Thymus (tissue), 14 donors: ENCODE measurements at places on chromosomes 2 and 18. TPM values are rescaled to one million over a fixed set of nuclear protein-coding genes. Genes with fewer than 3 reads are reported as not detected.

The MAL gene
- polyA plus RNA-seq: 143 TPM

The VSNL1 gene
- polyA plus RNA-seq: 1.4 TPM

The LRRTM4 gene
- 0.02 TPM for polyA plus RNA-seq

The SKA1 gene
- 0.89 TPM for polyA plus RNA-seq

The AFF3 gene
- polyA plus RNA-seq: 5.3 TPM

The DSC2 gene
- polyA plus RNA-seq: 16.3 TPM

The CPO gene
- 0.27 TPM for polyA plus RNA-seq

The STPG4 gene
- polyA plus RNA-seq: 0.05 TPM

The SP140 gene
- polyA plus RNA-seq: 10.5 TPM

The TMEM37 gene
- 4.9 TPM for polyA plus RNA-seq

The GMCL1 gene
- 19.8 TPM for polyA plus RNA-seq

The LRRC30 gene
- 0.05 TPM for polyA plus RNA-seq

The TTC39C gene
- 33.7 TPM for polyA plus RNA-seq

The CBLN2 gene
- 0.25 TPM for polyA plus RNA-seq

The RGPD3 gene
- polyA plus RNA-seq: 1.8 TPM

The EGR4 gene
- 0.14 TPM for polyA plus RNA-seq

The IL36RN gene
- 2.4 TPM for polyA plus RNA-seq

The DYNAP gene
- 0.14 TPM for polyA plus RNA-seq

The GALNT1 gene
- 24.6 TPM for polyA plus RNA-seq

The STARD6 gene
- 0.21 TPM for polyA plus RNA-seq
